ENCODE measurements at places on chromosomes 7 and 10. TPM values are rescaled to one million over a fixed set of nuclear protein-coding genes. Genes with fewer than 3 reads are reported as not detected.

DNA sequence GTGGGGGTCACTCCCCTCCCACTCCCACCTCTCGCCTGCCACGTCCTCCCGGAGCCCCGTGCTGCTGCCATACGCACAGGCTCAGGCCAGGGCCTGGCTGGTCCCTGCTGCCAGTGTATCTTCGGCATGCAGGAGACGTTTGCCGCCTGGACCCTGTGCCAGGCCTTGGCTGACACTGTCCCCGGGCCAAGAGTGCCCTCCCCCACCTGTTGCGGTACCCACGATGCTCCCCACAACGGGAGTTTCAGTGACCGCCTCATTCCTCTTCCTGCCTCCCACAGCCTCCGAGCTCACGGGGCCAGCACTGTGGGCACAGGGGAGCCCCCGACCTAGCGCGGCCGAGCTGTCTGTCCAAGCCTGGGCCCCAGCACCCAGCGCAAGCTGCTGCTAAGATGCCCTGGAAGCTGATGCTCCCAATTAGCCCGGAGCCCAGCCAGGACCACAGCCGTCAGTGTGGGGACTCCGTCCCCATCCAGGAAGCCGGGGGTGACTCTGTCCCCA, 7.4 kb downstream of the TTYH3 start:
- DNase-seq: no peak

Gene PPP1R9A
- total RNA-seq: 5.1 TPM

Gene MACC1
- total RNA-seq: 2.0 TPM

GRCh38 chr10:104614245-104614831, 26.8 kb upstream of the SORCS3 start:
- DNase-seq: no peak

GRCh38 chr7:28988810-28989209, 30.7 kb upstream of the TRIL start:
- peak; percentile 98 for DNase-seq

DNA sequence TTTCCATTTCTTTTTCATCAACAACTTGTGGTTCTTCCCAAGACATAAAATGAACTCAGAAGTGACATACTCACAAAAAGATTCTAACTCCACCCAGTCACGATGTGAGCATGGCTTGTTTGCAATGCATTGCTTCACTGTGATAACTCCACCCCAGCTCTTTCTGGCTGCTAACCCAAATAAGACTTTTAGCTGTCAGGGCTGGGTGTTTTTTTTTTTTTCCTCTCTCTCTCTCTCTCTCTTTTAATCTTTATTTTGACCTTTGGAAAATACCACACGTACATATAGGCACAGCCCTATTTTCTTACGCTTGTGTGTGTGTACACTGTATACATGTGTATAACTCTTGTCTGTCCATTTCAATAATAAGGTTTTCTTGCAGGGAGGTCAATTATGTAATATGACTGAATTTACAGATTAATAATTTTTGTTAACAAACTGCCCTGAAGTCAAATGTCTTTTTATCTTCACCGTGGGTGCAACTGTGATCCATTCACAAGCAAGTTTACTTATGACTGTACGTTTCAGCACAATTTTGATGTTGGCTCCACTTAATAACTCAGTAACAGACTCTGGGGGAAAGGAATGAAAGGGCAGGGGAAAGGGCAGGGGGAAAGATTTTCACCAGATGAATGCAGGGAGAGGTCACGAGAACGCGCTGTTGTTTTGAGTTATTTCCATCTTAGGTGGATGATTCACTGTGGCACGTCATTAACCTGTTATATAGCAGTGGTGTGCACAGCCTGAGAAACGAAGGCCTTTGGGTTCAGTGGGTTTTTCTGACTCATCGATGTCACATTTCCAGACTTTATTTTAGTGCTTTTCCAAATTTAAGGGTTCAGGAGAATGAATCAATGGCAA, 49.1 kb downstream of the APBB1IP start:
- DNase-seq: peak; percentile 97

GRCh38 chr10:95841661-95842498, 65.9 kb upstream of the CC2D2B start:
- peak; percentile 23 for DNase-seq

Data from astrocyte (in vitro differentiated cells and primary cell).